ENCODE measurements at places on chromosomes 11 and 22.

DNA sequence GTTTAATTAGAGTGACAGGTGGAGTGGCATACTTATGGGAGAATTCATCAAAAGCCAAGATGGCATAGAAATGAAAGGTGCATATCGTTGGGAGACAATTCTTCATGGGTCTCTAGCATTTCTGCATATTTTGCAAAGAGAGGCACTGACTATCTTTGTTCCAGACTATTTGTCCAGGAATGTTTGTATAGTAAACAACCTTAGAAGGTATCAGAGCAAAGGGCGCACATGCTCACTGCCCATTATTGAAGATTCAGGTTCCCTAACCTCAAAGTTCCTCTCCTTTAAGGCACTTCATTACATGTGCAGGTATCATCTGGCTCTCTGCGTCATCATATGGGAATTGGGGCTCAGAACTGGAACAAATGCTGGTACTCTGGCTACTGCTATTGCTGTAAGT lies 4.7 kb upstream of the NEU3 start:
- DNase-seq = no peak

- DNase-seq = no peak
Observed at GRCh38 chr11:117913736-117914397, 15.3 kb downstream of the TMPRSS13 start.

GRCh38 chr11:97118614-97119200 lies 728.9 kb downstream of the JRKL start:
- DNase-seq = no peak

GRCh38 chr22:46925818-46926217 lies 163.4 kb downstream of the TBC1D22A start:
- DNase-seq = no peak

DNA sequence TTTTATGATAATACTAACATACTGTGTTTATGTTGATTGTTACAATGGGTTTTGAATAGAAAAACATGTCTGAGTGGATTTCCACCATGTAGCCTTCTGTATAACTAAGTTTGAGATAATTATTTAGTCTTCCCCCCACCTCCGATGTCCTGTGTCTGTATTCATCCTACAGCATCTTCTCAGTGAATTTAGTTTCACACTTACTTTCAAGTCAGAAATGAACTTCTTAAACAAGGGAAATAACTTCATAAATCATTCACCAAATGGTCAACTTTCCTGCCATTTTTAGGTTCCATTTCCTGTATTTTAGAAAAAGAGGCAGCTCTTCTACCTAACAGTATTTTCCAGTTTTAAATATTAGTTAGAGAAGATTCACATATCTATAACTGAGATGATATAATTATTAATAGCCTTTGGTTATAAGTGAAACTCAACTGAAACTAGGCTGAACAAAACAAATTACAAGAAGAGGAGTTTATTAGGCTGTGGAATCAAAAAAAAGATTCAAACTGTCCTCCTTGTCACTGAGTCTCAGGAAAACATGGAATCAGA lies 3.5 kb downstream of the OR51B5 start:
- DNase-seq = no peak

DNA sequence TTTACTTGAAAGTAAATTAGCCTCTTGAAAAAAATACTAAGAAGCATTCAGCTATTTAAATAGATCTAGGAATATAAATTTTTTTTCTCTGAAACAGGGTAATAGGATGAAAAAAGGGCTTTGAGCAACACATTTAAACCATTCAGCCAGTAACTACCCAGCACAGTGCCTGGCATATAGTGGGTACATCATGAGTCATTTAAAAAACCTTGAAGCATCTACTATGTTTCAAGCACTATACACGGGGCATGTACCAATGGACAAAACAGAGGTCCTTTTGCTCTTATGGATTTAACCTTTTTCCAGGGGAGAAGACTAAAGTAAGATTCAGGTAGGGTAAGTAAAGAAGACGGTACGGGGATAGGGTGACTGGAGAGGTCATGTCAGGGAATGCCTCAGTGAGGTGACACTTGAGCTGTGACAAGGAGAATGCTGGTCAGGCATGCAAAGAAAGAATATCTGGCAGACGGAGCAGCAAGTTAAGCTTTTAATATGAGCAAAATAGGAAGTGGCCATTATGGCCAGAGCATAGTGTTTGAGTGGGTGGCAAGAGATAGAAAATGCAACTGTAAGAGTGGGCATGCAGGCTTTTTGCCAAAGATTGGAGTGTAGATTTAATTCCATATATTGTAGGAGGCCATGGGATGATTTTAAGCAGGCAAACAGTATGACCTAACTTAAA lies 101.1 kb downstream of the HIPK3 start:
- no peak for DNase-seq

DNA sequence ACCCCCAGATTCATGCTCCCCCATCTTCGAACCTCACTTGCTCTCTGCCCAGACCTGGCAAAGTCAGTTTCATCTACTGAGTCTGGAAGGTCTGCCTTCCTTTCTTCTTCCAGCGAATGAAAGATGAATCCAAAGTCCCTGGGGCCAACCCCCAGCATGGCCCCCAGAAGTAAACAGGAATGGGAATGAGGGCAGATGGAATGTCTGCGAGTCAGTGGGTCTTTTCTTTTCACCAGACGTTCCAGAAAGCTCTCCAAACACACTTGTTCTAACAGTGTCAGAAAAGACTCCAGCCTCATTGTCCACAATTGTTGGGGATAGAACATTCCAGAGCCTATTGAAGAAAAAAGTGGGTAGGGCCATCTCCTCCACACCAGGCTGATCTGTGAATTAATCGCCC lies 28.6 kb downstream of the RIBC2 start:
- DNase-seq = no peak

- no peak for DNase-seq
Observed at GRCh38 chr11:87954476-87954875, 220.8 kb downstream of the RAB38 start.

DNA sequence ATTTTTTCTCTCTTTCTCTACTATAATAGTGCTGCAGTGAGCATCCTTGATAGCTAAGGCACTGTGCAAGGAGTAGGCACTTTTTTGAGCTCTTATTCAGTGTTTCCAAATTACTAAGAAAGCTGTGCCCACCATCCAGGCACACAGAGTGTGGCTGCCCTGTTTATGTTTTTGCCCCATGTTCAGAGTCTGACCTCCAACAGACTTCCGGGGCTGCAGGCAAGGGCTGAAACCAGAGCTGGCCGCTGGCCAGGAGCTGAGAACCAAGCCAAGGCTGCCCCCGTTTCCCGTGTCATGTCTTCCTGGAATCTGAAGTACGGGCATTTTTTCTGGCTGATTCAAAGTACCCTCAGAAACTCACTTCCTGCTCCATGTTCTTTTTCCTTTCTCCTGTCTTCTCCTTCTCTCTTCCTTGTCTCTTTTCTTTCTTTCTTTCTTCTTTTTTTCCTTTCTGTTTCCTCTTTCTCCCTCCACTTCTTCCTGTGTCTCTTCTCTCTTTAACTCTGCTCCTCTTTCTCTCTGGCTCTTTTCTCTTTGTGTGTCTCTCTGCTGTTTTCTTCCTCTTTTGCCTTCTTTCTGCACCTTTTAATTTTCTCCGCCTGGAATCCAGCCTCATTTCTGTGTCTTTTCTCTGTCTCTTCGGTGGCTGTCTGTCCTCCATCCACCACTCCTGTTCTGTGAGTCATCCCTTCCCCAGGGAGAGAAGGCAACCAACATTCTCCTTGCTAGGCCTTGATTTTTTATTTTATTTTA lies 17.0 kb upstream of the KCTD14 start:
- DNase-seq = peak; percentile 74

- DNase-seq = peak; percentile 63
Observed at GRCh38 chr22:36166518-36167220, 6.1 kb upstream of the APOL3 start.

All from activated CD8-positive, alpha-beta T cell treated with anti-CD3 and anti-CD28 coated beads for 36 hours (primary cell).